T-helper 17 cell (primary cell): ENCODE measurements at places on chromosomes 3 and 15.

GRCh38 chr3:123068601-123069381, 2.0 kb downstream of the PDIA5 start:
- no peak for DNase-seq

- no peak for DNase-seq
Measured at GRCh38 chr3:156687023-156687422, 12.6 kb downstream of the TIPARP start.

DNA sequence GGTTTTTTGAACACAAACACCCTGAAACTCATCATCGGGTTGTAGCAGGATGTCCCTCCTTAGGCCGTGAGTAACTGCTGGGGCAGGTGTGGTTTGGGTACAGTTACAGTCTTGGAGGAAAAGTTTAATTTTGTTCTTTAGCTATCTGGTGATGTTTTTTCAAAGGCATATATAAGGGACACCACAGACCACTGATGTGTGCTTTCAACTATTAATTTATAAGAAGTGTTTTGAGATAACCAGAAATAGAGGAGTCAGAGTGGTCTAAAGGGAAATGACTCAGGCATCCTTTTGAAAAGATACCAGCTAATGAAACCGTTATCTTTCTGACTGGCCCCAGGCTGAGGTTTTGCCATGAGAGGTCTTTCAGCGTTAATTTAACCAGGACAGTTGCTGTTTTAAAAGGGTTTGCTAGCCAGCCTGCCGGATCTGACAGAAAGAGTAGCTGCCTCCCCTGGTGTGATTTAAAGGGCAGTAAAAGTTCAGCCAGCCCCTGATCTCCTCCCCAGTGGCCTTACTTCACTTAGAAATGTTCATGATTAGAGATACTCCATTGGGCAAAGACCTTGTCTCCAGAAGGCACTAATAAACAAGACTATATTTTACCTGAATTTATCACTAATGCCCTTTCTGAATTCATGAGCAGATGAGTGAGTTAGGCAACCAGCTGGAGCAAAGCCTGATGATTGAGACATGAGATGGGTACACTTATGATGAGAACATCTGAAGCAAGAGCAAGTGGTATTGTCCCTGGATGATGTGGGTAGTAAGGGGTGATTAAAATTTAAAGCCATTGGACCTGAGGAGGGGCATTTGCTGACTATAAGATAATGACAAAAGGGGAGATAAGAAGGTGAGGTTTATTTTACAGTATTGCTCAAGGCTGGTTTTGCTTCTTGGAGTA, 482.5 kb upstream of the TBL1XR1 start:
- DNase-seq = no peak

DNA sequence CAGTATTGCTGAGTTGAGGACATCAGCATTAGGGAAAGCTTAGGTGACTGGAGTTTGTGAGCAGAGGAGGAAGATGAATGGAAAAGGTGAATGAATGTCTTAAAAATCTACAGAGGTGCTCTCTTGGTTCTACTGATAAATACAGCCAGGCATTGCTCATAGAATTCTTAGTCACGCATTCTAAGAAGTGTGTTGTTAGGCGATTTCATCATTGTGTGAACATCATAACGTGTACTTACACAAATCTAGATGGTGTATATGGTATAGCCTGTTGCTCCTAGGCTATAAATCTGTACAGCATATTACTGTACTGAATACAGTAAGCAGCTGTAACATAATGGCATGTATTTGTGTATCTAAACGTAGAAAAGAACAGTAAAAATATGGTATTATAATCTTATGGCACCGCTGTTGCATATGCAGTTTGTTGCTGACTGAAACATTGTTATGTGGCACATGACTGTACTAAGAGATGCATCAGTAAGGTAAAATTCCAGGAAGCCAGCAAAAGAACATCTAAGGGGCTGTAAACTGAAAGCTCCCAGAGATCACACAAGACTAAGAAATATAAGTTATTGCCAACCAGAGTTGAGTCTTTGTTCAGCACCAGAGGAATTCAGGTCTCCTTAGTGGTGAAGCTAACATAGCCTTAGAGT, 42.9 kb upstream of the ASB14 start:
- DNase-seq = no peak

DNA sequence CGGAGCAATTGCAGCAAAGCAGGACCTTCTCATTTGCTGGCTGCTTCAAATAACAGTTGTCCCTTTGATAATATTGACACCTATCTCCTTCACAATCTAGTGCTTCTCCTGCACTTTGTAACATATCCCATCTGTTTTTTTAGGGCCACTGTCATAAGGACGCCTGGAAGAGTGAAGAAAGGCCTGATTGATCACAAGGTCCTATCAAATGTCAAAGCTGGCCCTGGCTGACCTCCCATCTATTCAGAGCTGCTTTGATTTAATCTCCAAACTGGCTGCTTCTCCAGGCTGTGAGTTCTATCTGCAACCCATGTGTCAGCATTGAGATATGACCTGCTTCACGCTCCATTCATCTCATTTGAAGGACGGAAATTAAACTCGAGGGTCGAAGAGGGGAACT, 601.2 kb upstream of the KCNMB2 start:
- no peak for DNase-seq

DNA sequence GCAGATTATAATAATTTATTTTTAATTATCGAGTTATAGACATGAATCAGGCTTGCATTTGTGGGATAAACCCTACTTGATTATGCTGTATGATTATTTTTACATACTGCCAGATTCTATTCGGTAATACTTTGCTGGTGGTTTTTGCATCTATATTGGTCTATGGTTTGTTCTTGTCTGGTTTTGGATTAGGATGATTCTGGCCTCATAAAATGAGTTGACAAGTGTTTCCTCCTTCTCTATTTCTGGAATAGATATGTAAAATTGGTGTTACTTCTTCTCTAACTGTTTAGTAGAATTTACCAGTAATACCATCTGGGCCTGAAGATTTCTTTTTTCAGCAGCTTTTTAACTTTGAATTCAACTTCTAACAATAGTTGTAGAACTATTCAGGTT, 33.0 kb upstream of the ACKR4 start:
- DNase-seq = no peak

GRCh38 chr3:155026999-155027591, 53.0 kb upstream of the MME start:
- no peak for DNase-seq

- peak; percentile 21 for DNase-seq
Measured at GRCh38 chr3:71512000-71512399, 71.5 kb downstream of the FOXP1 start.

DNA sequence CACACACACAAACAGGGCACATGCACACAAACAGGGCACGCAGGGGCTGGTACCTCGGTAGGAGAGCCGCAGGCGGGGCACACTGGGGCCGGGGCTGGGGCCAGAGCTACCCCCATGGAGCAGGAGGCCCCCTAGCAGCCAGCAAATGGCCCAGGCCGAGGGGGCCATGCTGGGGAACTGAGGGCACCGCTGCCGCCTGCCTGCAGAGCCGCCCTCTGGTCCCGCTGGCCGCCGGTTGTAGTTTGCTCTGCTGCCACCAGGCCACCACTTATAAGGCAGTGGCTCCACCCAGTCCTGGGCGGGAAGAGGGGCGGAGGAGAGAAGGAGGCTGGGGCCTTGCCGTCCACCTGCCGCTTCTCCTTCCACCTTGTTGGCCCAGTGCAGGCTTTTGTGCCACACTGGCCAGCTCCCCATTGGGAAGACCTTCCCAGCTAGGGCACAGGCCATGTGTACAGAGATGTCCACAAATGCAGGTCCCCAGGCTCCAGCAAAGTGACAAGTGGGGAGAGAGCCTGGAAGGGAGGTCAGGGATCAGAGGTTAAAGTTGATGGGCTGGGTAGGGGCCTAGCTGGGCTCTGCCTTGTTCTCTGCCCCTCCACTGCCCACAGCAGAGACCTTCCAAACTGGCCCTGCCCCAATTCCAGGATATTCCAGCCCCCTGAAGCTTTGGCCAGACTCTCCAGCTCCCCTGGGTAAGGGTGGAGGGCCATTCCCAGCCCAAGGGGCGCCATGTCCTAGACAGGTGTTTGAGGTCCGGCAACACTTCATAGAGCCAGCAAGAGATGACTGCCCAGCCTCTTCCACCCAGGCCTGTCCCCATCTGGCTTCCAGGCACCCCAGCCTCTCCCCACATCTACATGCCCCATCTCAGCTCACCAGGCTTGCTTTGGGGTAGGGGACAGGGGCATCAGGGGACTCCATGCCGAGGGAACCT, at the start of gene SEMA3G:
Gene SEMA3G (minus strand): TSS at position 244 of the 934 bp plus-strand sequence. CDS start 76 bp downstream, at position 168.
- peak; percentile 66 for DNase-seq

DNA sequence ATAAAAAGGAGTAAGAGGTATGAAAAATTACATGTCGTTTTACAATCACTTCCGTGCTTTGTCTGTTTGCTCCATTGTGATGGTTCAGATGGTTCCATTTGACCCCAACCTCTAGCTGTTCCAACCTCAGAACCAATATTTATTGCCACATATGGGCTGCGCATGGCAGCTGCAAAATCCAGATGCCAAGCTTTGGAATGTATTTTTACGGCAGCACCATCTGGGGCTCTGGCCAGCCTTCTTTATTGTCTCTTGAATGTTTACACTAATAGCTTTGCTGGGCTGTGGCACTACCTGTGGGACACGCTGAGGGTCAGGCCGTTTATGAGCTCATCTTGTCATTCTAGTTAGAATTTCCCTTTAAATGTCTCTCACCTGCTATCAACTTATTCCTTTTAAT, 219.8 kb downstream of the ROBO2 start:
- no peak for DNase-seq

GRCh38 chr3:102332205-102332604, 102.6 kb upstream of the ZPLD1 start:
- DNase-seq = no peak

- DNase-seq = no peak
Measured at GRCh38 chr15:79370716-79371115, 59.8 kb downstream of the TMED3 start.

- DNase-seq = no peak
Measured at GRCh38 chr15:27842526-27842925, 256.6 kb downstream of the OCA2 start.

- DNase-seq = no peak
Measured at GRCh38 chr3:34725774-34726173, 913.6 kb upstream of the ARPP21 start.

DNA sequence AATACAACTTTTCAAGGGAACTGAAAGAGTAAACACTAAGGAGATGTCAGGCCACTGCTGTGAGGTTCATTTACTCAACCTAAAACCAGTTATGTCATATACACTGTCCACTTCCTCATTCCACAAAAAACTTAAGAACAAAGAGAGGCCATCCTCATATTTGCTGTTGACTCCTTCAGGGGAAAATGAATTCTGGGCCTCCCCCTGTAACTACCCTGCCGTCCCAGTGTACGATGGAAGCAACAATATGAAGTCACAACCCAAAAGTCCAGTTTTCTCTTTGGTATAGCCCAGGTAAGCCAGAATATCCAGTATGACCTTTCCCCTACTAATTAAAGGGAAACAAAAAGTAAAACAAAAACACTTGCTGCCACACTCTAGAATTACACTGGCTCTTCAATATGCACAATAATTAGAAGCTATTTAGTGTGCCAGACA, 16.2 kb downstream of the CEP152 start:
- no peak for DNase-seq

DNA sequence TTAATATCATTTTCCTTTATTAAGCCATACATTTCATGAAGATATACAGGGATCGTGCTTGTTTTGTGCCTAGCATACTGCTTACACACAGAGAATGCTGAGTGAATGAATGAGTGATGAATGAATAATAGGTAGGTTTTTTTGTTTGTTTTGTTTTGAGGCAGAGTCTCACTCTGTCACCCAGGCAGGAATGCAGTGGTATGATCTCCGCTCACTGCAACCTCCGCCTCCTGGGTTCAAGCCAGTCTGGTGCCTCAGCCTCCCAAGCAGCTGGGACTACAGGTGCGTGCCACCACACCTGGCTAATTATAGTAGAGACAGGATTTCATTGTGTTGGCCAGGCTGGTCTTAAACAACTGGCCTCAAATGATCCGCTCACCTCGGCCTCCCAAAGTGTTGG, 400.0 kb downstream of the ROBO1 start:
- no peak for DNase-seq

DNA sequence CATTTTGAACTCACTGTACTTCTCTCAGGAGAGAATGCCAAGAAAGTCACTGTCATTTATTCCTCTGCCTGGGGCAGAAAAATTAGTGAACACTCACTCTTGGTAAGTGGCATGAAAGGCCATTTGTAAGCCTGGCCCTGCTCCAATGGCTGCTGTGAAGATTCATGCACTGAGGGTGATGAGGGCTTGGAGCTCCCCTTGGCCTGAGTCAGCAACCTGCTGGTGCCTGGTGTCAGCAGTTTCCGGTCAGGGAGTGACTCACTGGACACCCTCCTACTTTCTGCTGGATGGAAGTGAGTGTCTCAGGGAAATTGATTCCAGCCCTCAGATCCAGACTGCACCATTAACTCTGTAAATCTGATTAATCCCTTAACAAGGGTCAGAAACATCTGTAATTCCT, 37.6 kb downstream of the TRA2B start:
- DNase-seq = no peak

DNA sequence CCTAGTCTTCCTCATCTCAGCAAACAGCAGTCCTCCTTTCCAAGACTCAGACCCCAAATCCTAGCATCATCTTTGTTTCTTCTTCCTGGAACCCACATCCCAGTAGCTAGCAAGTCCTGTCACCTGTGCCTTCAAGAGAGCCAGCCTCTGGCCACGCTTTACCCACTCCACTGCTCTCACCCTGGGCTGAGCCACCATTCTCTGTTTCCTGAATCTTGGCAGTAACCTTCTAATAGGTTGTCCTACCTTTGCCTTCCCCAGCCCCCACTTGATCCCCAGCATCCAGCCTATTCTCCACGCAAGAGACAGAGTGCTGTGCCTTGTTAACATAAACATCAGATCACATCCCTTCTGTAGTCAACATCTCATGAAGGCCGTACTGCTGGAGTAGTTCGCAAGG, 323.4 kb downstream of the LRTM1 start:
- DNase-seq = no peak

DNA sequence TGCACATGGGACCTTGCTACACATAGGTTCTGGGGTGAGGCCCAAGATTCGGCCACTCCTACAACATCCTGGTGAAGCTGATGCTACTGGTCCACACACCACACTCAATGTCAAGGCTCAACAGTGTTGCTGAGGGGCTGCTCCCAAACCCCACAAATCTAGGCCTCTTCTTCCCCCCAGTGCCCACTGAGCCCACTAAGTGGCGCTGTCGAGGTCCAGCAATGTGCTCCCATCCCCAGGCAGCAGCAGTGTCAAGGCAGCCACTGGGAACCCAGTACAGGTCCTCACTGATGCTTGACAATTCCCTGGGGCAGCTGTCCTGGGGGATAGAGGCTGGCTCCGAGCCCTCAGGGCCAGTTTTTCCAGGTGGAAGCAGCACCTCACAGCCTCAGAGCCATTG, 21.5 kb downstream of the SCN5A start:
- no peak for DNase-seq

DNA sequence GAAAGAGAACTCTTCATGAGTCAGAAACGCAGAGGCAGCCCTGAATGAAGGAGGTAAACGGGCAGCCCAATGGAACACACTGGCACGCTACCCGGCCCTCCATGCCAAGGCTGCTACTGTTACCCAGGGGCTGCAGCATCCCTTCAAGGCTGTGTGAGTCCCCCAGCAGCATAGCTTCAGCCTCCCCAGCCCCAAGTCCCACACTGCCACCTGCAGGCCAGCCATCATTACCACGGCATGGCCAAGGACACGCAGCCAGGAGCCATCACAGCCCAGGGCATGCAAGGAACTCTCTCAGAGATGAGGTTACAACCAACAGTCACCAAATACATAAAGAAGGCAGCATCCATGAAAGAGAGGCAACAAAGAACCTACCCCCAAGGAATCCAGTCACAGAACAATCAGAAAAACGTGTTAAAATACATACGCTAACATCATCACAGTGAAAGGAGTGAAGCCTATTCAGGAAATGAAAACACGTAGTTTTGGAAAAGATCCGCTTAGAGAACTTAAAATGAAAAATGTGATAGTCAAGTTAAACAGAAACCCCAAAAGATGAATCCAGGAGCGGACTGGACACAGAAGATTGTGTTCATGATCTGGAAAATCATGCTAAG, 22.4 kb downstream of the PLA2G4F start:
- peak; percentile 17 for DNase-seq
